ENCODE measurements at places on chromosomes 7 and 10.

GRCh38 chr10:37947526-37947925 lies 28.9 kb downstream of the ZNF25 start:
- no peak for DNase-seq

GRCh38 chr7:128883622-128884448 lies 21.2 kb downstream of the ATP6V1F start:
- DNase-seq = peak; percentile 13

DNA sequence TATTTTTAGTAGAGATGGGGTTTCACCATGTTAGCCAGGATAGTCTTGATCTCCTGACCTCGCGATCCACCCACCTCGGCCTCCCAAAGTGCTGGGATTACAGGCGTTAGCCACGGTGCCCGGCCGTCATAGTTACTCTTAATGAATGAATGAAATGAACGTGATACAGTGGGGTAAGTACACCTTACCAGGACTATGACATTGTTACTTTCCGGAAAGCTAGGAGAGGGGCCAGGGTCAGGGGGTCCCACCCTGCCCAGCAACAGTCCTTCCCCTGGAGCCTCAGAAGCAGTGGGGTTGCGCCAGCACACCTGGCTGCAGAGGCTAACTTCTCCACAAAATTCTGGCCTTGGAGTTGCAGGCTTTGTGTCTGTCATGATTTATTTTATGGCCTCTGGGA lies 21.4 kb downstream of the VSTM4 start:
- DNase-seq = no peak

DNA sequence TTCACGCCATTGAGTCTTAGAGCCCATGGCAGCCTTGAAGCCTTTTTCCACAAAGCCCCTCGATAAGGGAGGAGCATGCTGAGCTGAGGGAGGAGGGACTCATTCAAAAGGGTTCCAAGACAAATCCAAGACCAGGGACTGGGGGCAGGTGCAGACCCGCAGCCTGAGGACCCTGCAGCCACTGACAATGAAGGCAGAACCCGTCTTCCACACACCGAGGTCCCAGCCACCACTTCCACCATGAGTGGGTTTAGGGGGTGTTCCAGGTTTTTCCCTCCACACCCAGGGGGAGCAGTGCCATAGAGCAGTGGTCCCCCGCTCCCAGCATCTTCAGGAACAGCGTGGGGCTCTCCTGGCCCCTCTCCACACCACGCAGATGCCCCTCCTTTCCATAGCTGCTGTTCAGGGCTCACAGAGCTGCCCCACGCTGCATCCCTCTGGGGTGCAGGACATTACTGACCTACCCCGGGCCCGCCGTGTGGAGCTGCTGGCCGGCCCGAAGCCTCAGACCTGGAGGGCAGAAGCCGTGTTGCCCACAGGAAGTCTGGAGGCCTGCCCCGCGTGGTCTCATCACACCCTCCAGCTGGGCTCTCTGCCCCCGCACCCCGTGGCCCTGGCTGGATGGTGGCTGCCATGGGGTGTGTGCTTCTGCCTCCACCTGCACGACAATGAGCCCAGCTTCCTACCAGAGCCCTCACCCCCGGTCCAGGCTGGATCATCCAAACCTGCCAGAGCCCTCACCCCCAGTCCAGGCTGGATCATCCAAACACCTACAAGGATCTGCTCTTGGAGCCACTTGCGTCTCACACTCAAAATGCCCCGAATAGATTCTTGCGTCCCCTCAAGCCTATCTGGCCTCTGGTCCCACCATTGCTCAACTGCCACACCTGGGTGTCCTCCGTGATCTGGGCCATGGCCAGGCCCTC lies 220.0 kb upstream of the TCERG1L start:
- DNase-seq = no peak

DNA sequence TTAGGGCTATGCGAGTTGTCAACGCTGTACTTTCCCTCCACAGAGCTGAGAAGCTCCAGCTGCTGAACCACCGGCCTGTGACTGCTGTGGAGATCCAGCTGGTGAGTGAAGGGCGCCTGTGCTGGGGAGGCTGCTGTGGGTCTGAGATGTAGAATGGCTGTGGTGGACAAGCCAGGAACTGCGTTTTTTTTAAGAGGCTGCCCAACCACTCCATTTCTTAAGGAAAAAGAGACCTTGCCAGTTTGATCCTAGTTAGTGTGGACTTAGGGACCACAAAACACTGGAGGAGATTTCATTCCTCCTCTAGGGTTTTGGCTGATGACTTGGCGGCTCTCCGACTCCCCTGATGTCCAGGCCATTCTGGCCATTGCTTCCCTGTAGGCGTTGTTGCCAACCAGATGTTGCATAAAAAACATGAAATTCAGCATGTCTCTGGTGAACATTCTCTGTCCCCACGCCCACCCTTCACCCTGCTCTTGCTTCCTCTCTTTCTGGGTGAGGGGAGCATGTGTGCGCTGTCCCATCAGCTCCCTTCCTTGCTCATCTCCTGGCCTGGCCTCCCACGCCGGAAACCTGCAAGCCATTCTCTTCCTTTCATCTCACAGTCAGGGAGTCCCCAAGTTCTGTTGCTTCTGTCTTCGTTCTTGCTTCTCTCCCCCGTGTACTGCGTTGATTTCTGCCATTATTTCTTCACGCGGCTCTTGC lies 30.9 kb downstream of the CRCP start:
- DNase-seq = no peak

DNA sequence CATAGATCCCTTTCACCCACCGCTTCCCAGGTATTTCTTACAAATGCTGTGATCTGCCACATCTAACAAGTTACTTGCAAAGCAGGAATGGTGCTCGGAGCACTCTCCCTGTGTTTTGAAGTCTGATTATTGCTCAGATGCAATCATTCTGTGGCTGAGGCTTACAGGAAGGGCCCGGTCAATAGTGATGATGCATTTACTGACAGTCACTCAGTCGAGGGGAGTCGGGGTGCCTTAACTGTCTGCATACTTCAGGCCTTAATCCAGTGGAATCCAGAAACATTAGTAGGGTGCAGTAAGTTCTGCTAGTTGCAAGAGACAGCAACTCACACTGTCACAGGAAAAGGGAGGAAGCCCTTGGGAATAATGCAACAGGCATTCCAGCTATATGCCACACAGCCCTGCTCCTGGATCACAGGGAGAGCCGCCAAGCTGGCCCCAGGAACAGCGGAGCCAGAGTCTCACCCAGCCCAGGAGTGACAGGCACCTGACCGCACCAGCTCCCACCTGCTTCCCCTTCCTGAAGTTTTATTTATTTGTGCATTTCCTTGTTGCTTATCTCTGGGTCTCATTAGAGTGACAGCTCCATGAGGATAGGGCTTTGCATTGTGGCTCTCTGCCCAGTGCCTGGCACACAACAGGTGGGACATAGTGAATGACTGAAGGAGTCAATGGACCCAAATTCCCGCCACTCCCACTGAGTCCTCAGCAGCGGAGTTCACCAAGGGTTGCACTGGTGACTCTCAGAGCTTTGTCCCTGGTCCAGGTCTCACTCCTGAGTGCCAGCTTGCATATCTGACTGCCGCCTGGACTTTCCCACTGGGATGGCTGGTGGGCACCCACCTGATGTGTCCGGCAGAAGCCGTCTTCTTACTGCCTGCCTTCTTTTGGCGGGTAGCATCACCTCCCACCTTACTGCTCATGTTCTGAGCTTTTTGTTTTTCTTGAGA lies 212.5 kb upstream of the SH2B2 start:
- DNase-seq = no peak

All from esophagus squamous epithelium (tissue), 5 donors.